ENCODE measurements at places on chromosomes 5 and 9.
A peak's percentile ranks its signal among the peaks of the same experiment; 100 is the strongest.

GRCh38 chr5:170360709-170361108, 28.5 kb downstream of the KCNMB1 start:
- DNase-seq, result no peak

- DNase-seq, result no peak
These were observed 151.5 kb downstream of the DCP2 start for GRCh38 chr5:113128082-113128481.

DNA sequence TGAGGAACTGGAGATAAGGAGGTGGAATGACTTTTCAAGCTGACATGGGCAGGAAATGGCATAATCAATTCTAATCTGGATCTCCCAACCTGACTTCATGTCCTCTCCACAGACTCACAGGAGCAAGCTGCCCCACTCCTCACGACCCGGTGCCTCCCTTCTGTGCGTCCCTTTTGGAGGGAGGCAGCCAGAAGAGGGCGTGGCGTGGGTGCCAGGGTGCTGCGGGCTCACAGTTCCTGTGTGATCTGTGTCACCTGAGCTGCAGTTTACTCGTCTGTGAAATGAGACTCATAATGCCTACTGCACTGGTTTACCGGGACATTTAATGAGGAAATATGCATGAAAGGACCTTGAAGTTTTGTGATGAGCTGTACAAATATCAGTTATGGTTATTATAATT, 207.4 kb downstream of the DAB2IP start:
- DNase-seq, result no peak

DNA sequence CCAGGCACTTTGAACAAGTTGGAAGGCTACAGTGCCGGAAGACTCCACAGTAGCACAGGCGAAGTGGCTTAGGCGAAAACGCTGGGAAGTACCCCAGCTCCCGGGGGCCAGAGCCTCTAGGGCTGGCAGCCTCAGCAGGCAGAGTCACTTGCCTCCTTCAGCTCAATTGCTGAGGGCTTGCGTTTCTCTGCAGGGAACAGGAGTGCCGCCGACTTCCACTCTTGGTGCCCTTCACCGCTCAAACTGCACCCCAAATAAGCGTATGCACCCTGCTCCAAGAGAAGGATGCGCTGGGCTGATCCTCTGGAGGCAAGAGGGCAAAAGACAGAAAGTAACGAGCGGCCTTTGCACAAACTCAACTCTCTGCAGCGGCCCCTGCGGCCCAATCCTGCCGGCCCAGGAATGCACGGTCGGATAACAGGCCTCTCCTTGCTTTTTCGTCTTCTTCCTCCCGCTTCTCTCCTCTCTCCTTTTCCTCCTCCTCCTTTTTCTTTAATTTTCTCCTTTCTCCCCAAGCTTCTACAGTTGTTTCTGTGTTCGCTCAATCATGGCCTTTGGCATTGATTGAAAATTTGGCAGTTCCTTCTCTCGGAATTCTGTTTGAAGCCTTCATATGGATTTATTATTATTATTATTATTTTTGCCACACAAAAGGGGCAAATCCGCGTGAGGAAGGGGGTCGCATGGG, 1.1 kb upstream of the S1PR3 start:
- DNase-seq, result no peak

- no peak for DNase-seq
These were observed 15.9 kb upstream of the SYNPO start for GRCh38 chr5:150624334-150625163.

- peak; percentile 43 for DNase-seq
These were observed 22.8 kb downstream of the SMIM3 start for GRCh38 chr5:150801117-150801927.

DNA sequence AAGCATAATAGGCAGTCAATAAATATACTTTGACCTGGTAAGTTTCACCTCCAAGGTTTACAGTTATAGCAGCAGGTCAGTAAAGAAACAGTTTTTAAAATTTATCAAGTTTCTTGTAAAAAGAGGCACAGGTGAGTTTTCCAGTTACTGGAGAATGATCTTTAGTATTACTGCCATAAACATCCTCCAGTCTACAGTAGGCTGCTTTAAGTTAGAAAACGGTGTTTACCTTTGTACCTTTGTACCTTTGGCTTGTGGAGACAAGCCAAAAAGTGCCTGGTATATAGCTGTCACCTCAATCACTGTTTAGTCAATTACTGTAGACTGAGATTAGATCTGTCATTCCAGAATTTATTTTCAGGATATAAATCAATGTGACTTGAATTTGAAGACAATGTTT, 42.7 kb upstream of the SRFBP1 start:
- DNase-seq, result no peak

- no peak for DNase-seq
These were observed 38.0 kb upstream of the XPA start for GRCh38 chr9:97735070-97735600.

DNA sequence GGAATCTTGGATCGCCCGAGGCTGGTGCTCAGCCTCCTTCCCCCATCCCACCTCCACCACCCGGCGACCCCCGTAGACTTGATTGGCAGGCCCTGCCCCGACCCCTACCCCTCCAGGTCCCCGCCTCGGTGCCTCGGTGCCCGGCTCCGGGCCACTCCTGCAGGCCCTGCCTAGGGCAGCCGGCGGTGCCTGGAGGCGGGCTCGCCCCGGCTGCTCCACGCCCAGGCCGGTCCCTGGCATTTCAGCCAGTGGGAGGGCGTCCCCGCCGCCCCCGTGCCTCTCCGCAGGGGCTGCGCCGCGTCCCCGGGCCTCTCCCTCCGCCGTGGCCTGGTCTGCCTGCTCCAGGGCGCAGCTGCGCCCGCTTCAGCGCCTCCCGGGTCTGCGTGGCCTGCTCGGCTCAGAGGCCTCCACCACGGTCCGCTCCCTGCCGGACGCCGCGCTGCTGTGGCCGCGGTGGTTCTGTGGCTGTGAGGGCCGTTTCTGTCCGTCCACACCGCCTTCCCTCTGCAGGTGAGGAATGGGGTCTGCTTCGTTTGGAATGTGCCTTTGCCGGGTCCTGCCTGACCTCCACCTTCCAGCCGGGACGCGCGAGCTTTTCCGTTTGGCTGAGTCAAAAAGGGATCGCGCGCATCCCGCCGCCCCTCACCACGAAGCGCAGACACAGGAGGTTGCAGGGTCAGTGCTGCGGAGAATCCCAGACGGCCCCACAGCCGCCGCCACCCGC, 48.3 kb upstream of the IRX4 start:
- no peak for DNase-seq

GRCh38 chr5:91095313-91095712, 287.8 kb downstream of the ARRDC3 start:
- DNase-seq, result no peak

- DNase-seq, result no peak
These were observed 121.8 kb upstream of the SPIN1 start for GRCh38 chr9:88266416-88266815.

DNA sequence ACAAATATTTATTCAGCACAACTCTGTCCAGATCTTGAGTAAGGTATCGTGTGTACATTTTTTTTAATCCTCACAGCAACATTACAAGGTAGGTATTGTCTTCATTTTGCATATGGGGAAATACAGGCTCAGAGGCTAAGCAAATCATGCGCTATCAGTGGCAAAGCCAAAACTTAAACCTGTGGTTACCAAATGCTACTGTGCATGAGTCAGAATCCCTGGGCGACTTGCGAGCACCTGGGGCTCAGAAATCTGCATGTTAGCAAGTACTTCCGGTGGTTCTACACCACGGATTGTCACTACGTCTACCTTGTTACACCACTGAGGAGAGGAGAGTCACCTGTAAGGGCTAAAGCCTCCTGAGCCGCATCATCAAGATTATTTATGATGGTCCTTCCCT, 21.3 kb downstream of the C5orf58 start:
- no peak for DNase-seq

GRCh38 chr5:115295777-115296123, 704 bp downstream of the CCDC112 start:
- no peak for DNase-seq

DNA sequence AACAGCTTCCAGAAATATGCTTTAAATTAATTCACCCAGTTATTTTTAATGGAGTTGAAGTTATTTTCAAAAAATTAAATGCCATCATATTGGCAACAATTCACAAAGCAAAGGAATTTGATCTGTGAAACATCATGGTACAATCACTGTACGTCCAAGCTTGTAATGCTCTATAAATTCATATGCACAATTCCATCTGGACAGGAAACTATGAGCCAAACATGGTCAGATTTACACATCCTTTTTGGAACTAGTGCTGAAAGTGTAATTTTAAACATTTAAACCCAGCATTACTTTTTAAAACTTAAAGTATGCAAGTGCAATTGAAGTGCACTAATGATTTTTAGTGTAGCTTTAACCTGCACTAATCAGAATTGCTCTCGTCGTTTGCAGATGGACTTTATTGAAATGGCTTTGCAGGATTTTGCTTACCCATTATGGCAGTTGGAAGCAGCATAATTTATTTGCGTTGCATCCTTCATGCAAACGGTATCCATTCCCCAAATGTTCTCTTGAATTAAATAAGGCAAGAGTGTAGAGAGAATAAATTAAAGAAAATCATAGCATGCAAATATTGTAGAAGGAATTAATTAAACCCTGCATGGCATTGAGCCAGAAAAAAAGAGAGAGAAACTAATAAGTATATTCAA, 21.0 kb upstream of the OR13F1 start:
- DNase-seq, result no peak

GRCh38 chr5:137453483-137454080, 45.5 kb downstream of the SPOCK1 start:
- no peak for DNase-seq

- DNase-seq, result peak; percentile 33
These were observed at the start of gene C1QTNF2 for GRCh38 chr5:160369990-160370712. C1QTNF2 (minus strand) TSS chr5:160370626; CDS start chr5:160355011, 15,615 bp downstream.

GRCh38 chr9:126550891-126551351, 62.8 kb upstream of the LMX1B start:
- DNase-seq, result no peak

- DNase-seq, result no peak
These were observed 28.2 kb downstream of the ARL15 start for GRCh38 chr5:54281960-54282692.

GRCh38 chr5:168409591-168410458, 76.4 kb upstream of the RARS1 start:
- no peak for DNase-seq

DNA sequence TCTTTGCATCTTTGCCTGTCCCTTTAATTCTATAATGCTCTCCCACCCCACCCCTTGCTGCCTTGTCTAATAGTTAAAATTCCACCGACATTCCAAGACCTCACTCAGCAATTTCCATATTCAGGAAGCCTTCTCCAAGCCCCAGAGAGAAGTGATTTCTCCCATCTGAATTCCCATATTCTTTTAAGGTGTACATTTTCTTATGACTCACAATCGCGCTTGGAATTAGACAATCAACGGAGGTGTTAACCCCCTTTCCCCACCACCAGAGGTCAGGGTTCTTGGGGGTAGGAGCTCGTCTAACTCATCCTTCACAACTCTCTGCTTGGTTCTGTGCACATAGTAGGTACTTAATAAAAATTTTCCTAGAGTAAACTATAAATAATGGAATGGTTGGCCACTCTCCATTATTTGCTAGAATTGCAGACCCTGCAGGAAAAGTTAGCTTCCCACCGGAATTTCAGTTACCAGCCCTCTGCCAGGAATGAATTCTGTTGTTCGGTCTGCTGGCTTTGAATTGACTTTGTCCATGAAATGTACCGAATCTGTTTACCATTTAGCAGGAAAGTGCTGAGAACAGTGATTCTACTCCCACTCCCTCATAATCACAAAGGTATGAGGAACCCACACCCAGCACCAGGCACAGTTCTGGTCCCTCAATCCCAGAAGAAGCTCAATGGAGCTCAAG, 5.0 kb downstream of the KCNIP1 start:
- no peak for DNase-seq

DNA sequence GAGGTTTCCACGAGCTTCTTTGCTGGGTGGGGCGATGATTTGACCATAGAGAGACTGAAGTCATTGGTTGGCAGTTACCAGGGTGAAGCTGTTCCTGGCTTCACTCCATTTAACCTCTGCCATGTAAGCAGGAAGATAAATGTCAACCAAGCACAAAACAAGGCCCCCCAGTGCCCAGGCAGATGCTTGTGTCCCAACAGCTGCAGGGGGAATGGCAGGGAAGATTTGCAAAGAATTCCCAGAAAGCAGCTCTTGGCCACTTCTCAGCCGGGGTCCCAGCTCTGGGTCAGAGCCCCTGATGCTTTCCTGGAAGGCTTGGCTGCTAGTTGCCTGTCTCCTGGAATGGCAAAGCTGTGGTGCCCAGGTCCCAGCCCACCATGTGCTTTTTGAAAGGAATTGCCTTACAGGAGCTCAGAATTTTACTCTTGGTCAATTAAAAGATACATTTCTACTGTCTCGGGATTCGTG, 383.4 kb downstream of the ENC1 start:
- DNase-seq, result no peak

GRCh38 chr5:29924107-29924506, 1269.4 kb upstream of the CDH6 start:
- DNase-seq, result no peak

- no peak for DNase-seq
These were observed 84.8 kb downstream of the TLE1 start for GRCh38 chr9:81604306-81605169.

DNA sequence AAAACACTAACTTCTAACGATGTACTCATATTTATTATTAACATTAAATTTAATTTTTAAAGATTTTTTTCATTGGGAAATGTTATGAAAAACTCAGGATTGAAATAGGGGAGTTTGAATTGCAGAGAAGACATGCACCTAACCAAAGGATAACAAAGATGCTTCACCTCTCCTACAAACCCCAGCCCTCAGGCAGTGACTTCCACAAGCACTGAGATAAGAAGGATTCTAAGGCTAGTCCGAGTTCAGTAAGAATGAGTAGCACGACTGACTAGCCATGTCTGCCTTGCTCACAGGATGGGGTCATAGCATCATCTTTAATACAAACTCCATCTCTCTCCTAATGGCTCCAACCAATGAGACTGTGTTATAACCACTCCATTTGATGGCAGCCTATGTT, 7.1 kb upstream of the OR5C1 start:
- no peak for DNase-seq

DNA sequence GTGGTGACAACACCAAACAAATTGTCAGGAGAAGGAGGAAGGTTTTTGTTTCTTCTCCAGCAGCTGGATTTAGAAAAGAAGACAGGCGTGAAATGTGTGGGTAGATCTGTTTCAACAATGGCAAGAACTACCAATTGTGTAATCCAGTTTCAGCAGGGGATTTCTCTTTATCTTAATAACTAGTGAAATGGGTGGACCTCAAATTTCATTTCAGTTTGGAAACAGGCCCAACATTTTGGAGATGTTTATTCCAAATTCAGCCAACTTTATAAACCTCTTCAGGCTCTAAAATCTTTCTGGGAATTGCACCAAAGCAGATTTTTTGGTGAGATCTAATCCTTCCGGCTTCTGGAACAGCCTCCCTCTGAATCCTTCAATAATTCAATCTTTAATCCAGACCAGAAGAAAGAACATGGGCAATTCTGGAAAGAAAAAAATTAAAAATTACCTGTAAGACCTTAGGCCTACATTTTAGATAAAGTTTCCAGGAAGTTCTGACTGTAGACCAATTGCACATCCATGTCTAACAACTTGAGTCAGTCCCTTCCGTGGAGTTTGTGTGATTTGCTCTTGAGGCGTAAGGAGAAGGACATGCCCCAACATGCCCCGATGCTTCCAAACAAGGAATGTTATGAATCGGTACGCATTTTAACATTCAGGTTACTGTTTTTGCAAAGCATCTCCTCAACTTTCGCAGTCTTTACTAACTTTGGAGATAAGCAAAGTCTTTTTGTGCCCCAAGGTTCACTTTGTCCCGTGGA, 423.6 kb downstream of the IRX1 start:
- DNase-seq, result no peak

GRCh38 chr9:13809401-13809800, 504.5 kb downstream of the NFIB start:
- no peak for DNase-seq
